ENCODE measurements at places on chromosomes 16 and 17. TPM values are rescaled to one million over a fixed set of nuclear protein-coding genes. Genes with fewer than 3 reads are reported as not detected.

GRCh38 chr16:79303959-79304387, 296.6 kb downstream of the MAF start:
- DNase-seq: no peak

The MT1H gene
- total RNA-seq: 0.78 TPM

DNA sequence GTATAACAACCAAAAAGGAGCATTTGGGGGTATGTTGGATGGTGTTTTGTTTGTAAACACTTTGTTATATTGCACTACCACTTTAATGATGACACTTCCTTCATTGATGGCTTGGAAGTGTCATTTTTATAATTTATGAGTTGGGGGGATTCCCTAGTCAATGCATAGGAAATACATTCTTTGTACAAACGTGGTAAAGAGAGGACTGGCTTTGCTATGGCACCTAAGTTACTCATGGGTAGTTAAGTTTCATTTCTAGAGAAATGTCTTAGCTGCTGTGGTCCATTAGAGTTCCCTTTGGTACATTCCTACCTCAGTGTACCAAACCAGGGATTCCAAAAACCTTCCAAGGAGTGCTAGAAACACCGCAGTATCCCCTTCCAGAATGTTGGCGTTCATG, 63.7 kb upstream of the CMIP start:
- no peak for DNase-seq

GRCh38 chr16:73006026-73006425, 41.9 kb downstream of the ZFHX3 start:
- no peak for DNase-seq

GRCh38 chr17:29076722-29077121, 33.8 kb downstream of the PIPOX start:
- no peak for DNase-seq

DNA sequence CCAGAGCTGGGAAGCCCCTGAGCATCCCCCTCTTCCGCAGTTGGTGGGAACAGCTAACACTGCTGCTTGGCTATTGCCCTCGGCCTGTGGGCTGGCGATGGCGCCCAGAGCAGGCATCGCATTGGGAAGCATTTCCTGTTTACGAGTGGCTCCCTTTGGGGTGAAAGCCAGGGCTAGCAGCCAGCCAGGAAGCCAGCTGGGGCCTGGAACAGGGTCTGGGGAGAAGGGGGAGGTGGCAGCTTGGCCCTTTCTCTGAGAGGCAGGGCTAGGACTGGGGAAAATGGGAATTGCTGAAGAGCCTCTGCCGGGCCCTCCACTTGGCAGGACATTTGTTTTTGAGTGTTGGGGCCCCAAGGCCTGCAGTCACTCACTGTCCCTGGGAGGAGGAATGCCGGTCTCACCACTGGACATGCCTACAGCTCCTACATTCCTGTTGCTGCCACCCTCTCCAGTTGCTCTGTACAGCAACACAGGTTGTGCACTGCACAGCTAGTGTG, 2.4 kb upstream of the MTSS2 start:
- no peak for DNase-seq

DNA sequence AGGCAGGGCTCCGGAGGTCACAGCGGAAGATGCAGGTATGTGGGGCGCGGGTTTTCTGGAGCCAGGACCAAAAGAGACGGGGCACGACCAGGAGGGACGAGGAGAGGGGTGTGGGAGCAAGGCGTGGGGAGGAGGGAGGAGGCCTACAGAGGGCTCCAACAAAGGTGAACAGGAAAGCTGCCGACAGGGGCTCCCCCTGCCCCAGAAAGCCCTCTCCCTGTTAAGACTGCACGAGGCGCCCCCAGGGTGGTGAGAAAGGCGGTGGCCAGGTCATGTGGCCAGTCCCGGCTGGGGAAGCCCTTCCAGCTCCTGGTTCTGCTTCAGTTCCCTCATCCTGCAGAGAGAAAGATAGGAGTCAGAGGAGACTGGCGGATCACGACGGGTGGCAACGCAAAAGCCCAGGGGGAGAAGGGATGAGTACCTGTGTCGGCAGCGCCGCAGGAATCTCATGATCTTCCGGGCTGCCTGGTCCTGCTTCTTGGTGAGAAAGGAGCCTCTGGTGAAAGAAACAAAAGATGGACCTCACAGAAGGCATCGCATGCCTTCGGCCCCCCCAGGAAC, 949 bp upstream of the SPAG7 start:
- DNase-seq: no peak

DNA sequence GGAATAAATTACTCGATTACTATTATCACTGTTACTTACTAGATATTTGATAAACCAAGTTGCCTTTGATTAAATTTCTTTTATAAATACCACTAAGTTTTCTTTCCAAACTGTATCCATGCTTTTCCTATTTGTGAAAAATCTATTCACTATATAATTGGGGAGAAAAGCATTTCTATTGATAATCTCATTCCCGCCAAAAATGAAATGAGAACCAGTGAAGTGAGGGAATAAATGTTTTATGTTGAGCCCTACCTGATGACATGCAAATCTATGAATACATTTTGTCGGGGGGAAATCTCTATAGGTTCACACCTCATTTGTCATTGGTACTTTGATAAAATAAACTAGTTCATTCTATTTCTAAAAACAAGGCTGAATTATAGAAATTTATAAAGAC, 15.7 kb downstream of the BRIP1 start:
- DNase-seq: no peak
